ENCODE measurements at places on chromosomes 11 and 22.

- DNase-seq: no peak
Observed at GRCh38 chr11:86680716-86681482, 8.5 kb upstream of the ME3 start.

DNA sequence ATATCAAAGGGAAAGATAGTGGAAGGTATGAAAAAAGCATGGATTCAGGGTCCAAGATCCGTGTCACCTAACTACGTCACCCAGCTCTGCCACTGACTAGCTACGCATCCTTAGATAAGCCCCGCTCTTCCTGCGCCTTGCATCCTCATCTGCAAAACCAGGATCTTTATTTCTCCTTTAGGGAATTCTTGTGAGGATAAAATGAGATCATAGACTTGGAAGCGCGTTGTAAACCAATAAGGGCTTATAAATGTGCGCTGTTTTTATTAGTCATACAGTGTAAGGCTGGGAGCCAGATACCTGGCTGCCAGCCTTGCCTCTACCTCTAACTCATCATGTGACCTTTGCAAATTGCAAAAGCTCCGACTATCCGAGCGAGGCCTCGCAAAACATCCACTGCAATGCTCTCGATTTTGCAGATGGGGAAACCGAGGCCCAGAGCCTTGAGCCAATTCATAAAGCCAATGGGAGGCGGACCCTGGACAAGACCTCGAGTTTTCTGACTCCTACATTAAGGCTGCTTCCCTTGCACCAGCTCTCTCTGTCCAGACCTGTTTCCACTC lies 753 bp downstream of the PRPF19 start:
- peak; percentile 10 for DNase-seq

DNA sequence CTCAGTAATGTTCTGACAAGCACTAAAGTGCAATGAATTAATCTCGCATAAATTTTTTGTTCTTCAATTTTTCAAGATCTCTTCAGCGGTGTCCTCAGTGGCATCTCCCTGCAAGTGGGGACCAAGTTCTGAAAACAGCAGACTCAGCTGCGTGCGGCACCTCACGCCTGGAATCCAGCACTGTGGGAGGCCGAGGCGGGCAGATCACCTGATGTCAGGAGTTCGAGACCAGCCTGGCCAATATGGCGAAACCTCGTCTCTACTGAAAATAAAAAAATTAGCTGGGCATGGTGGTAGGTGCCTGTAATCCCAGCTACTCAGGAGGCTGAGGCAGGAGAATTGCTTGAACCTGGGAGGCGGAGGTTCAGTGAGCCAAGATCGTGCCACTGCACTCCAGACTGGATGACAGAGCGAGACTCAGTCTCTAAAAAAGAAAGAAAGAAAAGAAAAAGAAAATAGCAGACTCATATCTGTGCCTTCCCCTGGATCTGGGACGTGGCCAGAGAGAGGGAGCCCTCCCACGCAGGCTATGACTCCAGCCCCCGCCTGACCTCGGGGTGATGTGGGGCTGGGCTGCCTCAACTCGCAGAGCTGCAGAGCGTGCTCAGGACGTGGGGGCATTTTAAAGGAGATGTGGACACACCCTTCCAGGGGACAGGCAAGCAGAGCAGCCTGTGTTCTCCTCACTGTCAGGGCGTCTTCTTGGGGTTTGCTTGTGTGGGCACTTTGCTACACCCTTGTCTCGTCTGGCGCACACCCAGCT lies 346.6 kb downstream of the BRD1 start:
- DNase-seq: no peak

GRCh38 chr11:128324051-128324481 lies 263.3 kb downstream of the ETS1 start:
- DNase-seq: no peak

All from stimulated activated CD4-positive, alpha-beta T cell treated with anti-CD3 and anti-CD28 coated beads, Interleukin-15, amount 100 ng/mL, for 1 hour (primary cell).